Stimulated activated CD4-positive, alpha-beta T cell treated with anti-CD3 and anti-CD28 coated beads, Interleukin-4, amount 100 ng/mL, for 1 hour (primary cell): ENCODE measurements at places on chromosomes 5 and 9.

DNA sequence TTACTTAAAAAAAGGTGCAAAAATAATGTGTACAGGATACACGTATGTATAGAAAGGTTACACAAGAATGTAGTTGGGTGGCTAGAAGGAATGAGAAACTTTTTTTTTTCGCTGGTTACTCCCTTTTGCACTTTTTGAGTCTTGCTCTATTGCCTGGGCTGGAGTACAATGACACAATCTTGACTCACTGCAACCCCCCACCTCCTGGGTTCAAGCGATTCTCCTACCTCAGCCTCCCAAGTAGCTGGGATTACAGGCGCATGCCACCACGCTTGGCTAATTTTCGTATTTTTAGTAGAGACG lies 15.8 kb downstream of the FBXW11 start:
- DNase-seq = no peak

DNA sequence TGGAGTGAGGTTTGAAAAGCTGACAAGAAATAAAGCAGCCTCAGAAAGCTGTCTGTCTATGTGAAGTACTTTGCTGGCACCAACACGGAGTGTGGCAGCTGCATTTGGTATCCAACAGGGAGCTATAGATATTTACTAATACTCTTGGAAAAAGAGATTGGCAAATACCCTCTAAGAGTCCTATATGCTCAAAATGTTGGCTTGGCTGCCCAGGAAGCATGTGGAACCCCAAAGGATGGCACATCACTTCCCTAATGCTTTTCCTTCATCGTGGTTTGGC lies 398.3 kb downstream of the TLE4 start:
- DNase-seq = no peak

DNA sequence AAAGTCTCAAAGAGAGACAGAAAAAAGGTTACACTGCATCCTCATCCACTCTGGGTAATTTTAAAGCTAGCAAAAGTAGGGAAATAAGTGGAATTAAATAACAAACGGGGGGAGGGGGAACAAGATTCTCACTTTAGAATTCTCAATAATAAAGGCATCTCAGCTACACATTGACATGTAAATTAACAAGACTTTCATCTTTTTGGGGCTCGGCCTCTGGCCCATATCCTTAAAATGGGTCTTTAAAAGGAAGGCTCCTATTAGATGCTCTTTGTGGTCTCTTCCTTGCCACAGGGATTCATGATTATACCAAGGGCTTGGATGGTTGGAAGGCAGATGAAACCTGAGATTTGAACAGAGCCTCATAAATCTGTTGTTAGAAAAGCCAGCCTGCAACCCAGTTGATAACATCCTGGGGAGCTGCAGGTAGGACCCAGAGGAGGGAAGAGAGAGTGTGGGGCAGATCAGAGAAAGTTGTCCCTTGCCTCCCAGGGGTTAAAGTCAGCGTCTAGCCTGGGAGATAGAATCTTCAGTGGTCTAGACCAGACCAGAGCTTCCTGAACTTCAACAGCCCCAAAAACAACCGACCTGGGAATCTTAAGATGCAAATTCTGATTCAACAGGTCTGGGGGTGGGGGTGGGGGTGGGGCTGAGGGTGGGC lies 135.9 kb downstream of the GCNT1 start:
- no peak for DNase-seq

DNA sequence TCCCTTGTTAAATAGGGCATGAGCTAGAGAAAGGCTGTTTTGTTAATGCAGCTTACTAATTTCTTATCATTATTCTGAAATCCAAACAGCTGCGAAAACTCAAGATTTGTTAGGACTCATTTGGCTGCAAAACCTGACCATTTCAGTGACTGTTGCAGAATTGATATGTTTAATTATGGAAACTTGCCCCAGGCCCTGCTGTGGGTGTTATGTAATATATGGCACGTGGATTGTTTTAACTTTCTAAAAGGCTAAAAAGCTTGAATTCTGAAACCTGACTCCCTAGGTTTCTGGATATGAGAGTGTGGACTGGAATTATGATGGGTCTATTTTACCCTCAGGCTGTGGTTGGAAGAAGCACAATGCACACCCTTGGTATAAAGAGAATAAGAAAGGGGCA lies 4.4 kb downstream of the IL9 start:
- no peak for DNase-seq

- DNase-seq = no peak
These were observed 28.2 kb downstream of the LIFR start for GRCh38 chr5:38528162-38528703.

- DNase-seq = no peak
These were observed 23.3 kb downstream of the FST start for GRCh38 chr5:53503562-53504218.

DNA sequence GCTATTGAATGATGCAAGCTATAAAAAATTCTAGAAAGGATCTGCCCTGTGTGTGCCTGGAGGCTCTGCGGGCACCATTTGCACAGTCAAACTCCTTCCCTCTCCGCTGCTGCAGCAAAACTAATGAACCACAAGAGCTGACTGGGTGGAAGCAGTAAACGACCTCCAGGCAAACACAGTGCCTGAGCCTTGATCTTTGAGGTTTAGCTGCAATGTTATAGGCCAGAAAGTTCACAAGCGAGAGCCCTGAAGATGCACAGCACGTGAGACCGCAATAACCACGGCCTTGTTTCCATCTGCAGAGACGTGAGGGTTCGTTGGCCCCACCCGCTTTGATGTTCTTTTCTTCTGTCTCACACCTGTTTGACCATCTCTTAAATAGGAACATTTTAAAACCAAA lies 69.2 kb upstream of the S1PR3 start:
- DNase-seq = peak; percentile 17

GRCh38 chr5:129962506-129962905 lies 58.2 kb downstream of the CHSY3 start:
- no peak for DNase-seq

DNA sequence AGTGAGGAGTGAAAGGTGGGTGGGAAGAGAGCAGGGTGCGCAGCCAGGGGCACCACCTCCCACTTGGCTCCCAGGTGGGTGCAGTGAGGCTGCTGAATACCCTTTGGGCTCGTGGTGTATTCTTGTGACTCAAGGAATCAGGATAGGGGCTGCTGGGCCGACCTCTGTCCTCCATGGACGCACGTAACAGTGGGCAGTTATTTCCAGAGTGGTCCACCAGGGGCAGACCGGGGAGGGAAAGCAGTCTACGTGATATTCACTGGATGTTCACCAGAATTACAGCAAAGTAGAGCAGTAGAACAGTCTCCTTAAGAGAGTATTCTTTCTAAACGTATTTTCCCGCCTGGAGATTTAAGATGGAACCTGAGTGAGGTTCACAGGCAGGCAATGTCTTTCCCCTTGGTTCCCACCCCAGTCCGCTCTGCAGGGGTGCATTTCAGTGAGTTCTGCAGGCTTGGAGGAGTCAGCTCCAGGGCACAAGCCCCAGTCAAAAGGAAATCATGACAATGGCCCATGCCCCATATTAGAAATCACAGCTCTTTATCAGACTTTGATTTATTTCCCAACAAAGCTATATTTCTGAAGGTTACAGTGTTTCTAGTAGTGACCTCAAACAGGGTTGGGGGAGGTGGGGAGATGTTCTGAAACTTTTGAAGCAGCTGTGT lies 88.7 kb downstream of the SYK start:
- no peak for DNase-seq

DNA sequence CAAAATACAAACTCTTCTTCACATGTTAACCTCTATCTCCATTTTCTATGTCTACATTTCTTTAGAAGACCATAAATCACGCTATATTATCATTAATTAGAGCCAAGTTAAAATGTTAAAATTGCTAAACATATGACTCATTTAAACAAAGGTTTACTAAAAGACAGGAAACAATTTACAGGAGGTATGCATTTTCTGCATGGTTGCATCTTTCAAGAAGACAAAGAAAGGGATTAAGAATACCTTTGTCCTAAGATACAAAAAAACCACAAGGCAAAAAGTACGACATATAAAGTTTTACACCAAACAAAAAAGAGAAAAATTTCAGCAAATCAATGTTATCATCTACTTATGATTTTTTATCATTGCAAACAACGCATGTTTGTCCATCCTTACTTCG lies 324.4 kb downstream of the PDE4D start:
- DNase-seq = no peak

- no peak for DNase-seq
These were observed 71.9 kb downstream of the DAPK1 start for GRCh38 chr9:87569518-87569917.

- DNase-seq = no peak
These were observed 91.7 kb downstream of the KIAA0825 start for GRCh38 chr5:94526706-94527105.
